Stimulated activated CD4-positive, alpha-beta T cell treated with anti-CD3 and anti-CD28 coated beads, Interleukin-4, amount 100 ng/mL, for 24 hours (primary cell): ENCODE measurements at places on chromosomes 12 and 14.

DNA sequence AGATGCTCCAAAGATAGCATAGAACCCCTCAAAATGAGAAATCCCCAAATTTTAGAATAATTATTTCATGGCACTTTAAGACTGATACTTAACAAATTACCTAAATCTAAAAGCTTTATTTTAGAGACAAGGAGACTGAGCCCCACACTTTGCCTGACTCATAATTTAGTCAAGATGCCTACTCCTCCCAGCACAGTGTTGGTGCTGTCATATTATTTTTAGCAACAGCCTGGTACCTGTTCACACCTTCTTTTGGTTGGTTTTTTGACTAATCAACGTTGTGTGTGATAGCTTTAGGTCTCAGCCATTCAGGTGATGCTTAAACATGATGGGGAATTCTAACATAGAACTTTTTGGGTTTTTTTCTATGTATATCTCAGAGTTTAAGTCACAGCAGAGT, 120.2 kb downstream of the SEC23A start:
- no peak for DNase-seq

DNA sequence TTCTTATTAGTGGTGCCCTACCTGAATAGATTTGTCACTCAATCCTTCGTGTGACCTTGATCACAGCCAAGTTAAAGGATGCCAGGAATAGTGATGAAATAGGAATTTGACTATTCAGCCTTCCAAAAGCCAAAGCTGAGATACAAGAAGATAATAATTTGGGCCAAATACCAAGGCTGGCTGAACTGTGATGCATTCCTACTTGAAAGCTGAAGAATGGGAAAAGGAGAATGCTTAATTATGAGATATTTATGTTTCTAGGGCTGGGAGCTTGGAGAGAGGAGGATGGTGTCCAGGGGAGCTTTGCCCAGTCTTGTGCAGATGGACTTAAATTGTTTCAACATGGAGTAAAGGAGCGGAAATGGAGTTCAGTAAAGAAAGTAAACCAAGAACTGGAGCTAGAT, 5.2 kb downstream of the RNASE7 start:
- DNase-seq: no peak

GRCh38 chr12:96185914-96186313, 8.3 kb upstream of the ELK3 start:
- no peak for DNase-seq

- peak; percentile 95 for DNase-seq
Observed at GRCh38 chr12:47812797-47813510, 6.7 kb downstream of the HDAC7 start.

- no peak for DNase-seq
Observed at GRCh38 chr12:77442633-77443032, 377.3 kb upstream of the E2F7 start.

DNA sequence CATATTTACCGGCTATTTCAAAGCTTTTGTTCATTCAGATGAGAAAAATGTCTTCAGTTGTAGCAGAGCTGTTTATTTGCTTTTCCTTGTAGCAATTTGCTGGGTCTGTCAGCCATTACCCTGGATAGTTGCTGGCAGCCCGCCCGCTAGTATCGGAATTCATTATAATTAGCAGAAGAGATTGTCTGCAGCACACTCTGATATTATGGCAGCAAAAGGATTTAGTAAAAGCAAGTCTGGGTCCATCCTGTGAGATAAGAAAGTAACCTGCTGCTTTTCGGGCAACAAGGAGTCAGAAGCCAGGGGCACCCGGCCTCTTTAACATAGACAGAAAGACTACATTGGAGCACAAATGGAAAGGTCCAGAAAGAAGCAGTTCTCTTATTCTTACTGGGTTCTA, 6.1 kb upstream of the SLC35E3 start:
- no peak for DNase-seq

GRCh38 chr14:24506443-24506842, 1.6 kb downstream of the CMA1 start:
- no peak for DNase-seq

DNA sequence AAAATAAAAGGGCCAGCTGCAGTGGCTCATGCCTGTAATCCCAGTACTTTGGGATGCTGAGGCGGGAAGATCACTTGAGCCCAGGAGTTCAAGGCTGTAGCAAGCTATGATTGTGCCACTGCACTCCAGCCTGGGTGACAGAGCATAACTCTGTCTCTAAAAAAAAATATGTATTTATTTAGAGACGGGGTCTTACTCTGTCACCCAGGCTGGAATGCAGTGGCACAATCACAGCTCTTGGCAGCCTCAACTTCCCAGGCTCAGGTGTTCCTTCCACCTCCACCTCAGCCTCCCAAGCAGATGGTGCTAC, 179.3 kb upstream of the ATF7IP start:
- DNase-seq: no peak

DNA sequence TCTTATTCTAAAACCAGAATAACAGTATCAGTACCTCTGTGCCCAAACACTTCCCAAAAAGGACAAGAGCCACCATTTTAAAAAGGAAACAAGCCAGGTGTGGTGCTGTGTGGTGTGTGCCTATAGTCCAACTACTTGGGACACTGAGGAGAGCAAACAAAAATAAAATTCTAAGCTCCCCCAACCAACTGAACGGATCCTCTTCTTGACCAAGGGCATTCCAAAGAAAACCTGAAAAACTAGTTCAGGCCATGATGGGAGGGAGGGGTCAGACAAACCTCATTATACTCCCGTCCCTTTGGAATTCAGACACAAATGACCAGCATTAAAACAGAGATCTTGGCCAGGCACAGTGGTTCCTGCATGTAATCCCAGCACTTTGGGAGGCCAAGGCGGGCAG, 20.5 kb downstream of the SLC11A2 start:
- no peak for DNase-seq

DNA sequence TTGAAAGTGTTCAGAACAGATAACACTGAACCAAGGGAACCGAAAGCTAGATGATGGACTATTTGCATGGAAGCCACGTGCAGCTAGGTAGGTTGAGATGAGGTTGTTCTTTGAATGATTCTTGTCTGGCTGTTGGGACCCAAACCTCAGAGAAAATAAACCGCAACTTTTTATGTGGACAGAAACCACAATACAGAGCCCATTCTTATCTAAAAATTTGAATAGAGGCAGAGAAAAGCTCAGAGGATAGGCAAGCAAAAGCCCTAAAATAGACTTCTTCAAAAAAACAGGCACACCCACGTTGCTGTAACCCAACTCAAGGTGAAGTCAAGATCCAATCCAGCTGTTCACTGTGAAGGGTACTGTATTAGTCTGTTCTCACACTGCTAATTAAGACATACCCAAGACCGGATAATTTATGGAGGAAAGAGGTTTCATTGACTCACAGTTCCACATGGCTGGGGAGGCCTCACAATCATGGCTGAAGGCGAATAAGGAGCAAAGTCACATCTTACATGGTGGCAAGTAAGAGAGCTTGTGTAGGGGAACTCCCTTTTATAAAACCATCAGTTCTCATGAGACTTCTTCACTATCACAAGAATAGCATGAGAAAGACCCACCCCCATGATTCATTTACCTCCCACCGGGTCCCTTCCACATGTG, 353.8 kb downstream of the AACS start:
- DNase-seq: no peak

DNA sequence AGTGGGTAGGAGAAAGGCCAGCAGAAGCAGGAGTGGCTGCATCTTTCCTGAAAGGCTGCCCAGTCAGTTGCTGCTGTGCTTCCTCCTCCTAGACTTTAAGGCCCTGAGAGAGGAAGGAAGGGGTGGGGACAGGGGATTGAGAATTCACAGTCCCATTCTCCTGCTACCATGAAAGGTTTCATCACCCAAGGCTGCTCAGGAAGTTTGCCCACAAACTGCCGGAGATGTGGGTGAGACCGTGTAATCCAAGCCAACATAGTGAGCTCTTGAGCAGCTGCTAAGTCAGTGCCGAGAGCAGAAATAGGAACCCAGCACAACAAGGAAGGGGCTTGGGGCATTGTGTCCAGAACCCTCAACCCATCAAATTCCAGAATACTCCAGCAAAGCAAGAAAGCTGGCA, at the start of gene CTSG:
CTSG (minus strand) TSS at position 69 of the 400 bp plus-strand sequence; CDS start at position 42, 27 bp downstream.
- DNase-seq: no peak

DNA sequence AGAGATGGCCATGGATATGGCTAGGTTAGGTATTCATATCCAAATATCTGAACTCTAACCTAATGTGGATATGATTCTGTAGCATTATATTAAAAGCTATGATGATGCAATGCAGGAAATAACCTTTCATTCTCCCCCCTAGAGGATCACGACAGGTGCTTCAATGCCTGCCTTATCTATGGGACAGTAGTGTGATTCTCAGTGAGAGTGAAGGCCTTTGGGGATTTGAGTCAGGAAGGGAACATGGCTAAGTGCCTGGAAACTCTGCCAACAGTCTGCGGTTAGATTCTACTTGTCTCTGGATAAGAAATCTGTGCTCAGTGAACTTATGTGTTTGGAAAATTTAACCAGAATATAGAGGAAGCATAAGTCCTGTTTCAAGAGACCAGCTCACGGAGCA, 81.8 kb downstream of the SLC38A1 start:
- no peak for DNase-seq

DNA sequence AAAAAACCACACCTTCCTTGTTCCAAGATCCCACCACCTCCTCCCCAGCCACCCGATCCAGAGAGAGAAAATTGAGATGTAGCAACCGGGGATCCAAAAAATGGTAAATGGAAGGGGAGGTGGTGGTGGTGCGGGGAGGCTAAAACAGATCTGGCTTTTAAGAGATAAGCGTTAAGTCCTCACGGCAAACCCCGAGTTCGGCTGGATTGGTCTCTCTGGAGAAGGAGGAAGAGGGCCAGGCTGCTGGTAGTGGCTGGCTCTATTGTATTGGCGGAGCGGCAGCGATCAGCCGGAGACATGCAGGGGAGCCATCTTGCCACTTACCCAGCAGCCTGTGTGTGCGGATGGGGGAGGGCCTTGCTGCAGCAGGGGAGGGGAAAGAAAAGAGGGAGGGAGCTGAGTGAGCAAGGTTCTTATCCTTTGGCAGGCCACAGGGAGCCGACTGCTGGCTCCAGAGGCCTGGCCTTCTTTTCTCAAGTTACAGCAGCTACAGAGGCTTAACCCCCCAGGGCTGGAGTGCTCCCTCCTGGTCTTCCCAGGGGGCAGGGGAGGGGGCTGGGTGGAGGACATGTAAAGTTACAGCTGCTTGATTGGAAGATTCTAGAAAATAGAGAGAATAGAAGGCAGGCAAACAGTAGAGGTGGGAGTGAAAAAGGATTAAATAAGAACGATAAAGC, 14.1 kb upstream of the CDH24 start:
- peak; percentile 82 for DNase-seq

GRCh38 chr12:47328831-47329545, 249.2 kb upstream of the AMIGO2 start:
- DNase-seq: no peak

DNA sequence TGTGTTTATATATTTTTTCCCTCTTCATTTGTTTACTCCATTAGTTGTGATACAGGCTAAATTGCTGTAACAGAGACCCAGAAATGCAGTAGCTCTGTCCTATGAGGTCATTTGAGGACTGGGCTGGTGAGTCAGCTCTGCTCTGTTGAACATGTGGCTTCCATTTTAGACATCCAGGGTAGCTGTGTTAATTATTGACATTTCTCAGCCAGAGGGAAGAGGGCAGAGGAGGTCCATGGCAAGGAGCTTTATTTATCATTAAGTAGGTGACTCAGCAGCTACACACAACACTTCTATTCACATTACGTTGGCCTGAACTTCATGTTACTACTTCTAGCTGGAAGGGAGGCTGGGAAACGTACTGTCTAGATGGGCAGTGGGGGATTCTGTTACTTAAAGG, 85.4 kb downstream of the PTCSC3 start:
- DNase-seq: no peak

- DNase-seq: no peak
Observed at GRCh38 chr12:42284876-42285275, 41.0 kb downstream of the ZCRB1 start.
